ENCODE measurements at places on chromosomes 3 and 15. TPM values are rescaled to one million over a fixed set of nuclear protein-coding genes. Genes with fewer than 3 reads are reported as not detected.

BLOC1S6 gene
- total RNA-seq, result 24.7 TPM

KIF7 gene
- 0.63 TPM for total RNA-seq

GPR87 gene
- total RNA-seq, result not detected

AMIGO3 gene
- total RNA-seq, result not detected

ACAN gene
- total RNA-seq, result 0.14 TPM

CCDC66 gene
- 12.8 TPM for total RNA-seq

ASB14 gene
- not detected for total RNA-seq

Measured in pancreas (tissue), 10 donors.